ENCODE measurements at places on chromosomes 1 and 21.

DNA sequence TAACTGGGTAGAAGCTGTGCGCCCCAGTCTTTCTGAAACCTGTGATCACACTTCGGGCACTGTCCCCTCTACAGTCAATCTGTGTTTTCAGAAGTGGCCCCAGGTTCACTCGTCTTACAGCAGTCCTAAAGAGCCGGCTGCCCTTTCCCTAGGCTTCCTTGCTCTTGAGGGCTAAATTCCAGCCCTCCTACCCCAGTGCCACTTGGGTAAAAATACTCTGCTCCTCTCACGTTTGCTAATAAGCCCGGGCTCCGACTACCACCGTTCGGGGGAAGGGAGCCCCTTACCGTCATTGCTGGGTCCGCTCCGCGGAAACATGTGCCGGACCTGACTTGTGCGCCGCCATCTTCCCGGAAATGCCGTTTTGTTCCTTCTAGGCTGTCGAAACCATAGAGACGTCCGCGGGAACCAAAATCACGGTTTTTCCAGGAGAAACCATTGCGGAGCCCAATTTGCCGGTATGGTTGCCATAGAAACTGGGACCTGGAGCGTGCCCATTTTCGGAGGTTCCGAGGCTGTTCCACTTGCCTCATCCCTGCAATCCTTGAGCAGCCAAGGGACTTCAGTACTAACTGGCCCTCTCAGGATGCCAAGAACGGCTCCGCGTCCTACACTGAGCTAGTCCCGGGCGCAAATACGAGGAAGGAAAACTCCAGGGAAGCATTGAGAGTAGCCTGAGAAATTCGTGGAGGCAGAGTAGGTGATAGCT, at the start of gene GPATCH4:
Gene GPATCH4, minus strand, starts transcription at position 358 of the 709 bp plus-strand sequence.
- DNase-seq = peak; percentile 93

DNA sequence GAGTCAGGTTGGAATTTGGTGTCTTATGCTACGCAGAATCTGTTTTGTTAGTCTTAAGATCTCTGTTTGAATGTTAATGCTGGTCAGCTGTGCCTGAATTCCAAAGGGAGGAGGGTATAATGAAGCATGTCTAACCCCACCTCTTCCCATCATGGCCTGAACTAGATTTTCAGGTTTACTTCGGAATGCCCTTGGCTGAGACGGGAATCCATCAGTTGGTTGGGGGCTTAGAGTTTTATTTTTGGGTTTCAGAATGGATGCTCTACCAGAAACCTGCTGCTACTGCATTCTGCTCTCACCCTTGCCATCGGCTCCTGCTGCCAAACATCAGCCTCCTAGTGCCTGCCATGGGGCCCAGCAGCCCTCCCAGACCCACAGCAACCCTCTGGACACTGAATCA, 24.1 kb upstream of the ETV3 start:
- DNase-seq = no peak

GRCh38 chr1:22710701-22711049, at the start of gene EPHB2:
TSS of gene EPHB2 (plus strand) at chr1:22710839. CDS start at chr1:22710983, 144 bp downstream.
- peak; percentile 83 for DNase-seq

- no peak for DNase-seq
Measured at GRCh38 chr1:91870322-91870721, 15.6 kb downstream of the TGFBR3 start.

- DNase-seq = peak; percentile 49
Measured at GRCh38 chr1:248243204-248243603, 12.0 kb downstream of the OR2M4 start.
